ENCODE measurements at places on chromosomes 1 and 21.

DNA sequence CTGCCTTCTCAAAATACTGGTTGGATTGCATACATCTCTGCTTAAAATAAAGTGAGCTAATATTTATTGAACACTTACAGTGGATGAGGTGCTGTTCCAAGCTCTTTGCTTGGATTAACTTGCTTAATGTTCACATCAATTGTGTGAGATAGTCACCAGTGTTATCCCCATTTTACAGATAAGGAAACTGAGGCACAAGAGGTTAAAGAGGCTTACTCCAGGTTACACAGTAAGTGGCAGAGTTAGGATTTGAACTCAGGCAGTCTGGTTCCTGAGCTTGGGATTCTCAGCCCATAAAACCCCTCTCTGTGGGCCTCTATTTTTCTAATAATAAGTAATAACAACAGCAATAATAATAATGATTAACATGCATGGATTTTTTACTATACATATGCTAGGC lies 13.6 kb upstream of the FAAH start:
- no peak for DNase-seq

DNA sequence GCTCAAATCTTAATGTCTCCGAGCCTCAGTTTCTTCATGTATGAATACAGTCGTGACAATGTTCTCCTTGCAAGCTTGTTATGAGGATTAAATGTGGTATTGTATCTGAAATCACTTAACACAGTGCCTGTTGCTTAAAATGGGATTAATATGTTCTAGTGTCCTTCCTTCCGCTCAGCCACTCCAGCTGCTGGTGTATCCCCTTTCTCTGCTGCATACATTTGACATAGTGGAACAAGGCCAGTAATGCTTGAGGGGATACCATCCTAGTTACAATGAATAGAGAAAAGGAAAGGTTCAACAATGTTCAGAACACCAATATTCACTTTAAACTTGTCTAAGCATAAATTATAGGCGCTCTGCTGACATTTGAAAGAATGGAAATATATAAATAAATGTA lies 64.0 kb downstream of the PROX1 start:
- DNase-seq: no peak

DNA sequence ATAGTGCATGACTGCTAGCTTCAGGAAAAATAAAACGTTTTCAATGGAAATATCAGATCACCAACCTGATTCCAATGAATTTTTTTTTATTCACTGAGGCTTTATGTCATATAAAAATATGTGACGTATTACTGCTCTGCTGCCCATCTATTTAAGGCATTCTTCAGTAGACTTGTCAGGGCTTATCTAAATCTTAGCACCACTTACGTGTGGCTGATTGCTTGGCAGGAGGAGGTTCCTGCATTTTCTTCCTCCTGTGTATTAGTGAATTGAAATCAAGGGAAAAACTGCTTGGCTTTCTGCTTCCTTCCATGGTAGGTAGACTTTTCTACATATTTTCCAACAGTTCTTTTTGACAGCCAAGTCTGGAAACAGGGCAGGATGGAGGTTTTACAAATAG lies 80.3 kb downstream of the ROR1 start:
- DNase-seq: no peak

- DNase-seq: no peak
These were observed 4.8 kb downstream of the ZNF672 start for GRCh38 chr1:248842781-248843331.

DNA sequence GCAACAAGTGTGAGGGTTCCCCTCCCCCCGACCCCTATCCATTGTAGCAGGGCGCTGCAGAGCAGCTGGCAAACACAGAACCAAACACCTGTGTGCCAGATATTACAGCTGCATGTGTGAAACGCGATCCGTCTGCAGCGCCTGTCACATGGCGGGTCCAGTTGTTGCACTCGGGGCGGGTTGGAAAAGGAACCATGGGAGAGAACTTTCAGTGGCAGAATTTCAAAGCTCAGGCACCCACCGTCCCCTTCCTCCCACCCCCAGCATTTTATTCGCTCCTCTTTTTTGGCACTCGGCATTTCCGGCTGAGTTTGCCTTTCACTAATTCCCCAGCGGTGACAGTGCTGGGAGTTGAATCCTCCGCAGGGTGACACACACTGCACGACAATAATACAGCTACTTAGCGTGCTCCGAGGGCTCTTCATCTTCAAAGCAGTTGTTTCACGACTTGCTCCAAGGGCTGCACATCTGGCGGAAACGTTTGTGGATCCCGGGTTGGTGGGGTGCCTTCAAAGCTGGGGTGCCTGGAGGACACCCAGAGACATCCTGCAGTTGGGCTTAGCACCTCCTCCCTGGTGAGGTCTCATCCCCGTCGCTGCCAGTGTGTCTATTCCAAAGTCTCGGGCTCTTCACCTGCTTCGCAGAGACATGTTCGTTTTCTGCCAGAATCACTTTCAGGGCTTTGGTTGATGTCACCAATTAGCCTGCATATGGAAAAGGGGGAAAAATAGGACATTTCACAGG lies 180.7 kb downstream of the ZBTB18 start:
- no peak for DNase-seq

- no peak for DNase-seq
These were observed 47.0 kb downstream of the NEK2 start for GRCh38 chr1:211628417-211628816.

DNA sequence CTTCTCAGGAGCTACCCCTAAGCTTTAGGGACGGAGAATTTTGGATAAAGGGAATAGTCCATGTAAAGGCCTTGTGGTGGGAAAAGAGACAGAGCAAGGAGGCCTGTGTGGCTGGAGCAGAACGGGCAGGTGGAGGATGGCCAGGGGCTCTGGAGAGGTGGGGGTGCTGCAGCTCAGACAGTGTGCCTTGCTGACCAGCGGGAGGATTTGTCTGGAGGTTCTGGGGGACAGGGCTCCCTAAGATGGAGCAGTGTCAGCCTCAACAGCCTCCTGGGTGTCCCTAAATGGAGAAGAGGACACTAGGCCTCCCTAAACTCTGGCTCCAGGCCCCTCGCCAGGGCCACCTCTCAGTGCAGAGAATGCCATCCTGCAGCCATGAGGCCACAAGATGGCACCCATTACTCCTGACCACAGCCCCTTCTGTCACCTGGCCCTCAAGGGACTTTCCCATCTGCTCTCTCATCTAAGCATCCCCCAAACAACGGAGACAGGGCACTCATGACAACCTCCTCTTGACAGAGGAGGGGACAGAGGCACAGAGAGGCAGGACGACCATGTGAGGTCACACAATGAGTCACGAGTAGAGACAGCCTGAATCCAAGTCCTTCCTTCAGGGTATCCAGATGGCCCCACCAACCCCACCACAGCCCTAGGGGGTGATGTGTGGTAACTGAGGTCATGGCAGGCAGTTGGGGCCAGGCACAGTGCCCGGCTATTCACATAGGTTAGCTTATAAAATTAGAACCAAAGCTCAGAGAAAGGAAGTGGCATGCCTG lies 94.7 kb downstream of the DMRTB1 start:
- no peak for DNase-seq

DNA sequence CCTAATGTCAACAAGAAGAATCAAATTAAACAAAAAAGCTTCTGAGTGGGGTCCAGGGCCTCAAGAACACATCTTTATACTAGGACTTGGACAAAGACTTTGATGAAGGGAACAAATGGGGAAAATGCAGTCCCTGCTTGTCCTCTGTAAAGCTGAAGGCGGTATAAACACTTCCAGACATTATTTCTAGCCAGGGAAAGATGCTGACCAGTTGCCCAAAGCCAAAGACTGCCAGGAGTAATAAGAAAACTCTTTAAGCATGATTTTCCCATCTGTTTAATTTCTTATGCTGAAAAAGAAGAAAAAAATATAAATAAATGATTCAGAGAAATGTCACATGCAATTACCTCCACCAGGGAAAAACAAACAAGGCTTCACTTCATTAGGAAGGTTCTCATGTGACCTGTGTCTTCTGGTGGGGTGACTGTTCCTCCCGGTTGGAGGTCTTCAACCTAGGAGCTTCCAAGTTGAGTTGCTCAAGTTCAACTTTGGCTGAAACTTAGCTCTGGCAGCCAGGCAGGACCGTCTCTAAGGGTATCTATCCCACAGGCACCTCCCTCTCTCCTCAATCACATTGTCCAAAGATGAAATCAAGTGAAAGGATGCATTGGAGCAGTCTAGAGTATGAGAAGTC lies 65.2 kb upstream of the KCNE2 start:
- DNase-seq: no peak

- DNase-seq: peak; percentile 11
These were observed 359 bp downstream of the LRRC3 start for GRCh38 chr21:44455524-44456213.

DNA sequence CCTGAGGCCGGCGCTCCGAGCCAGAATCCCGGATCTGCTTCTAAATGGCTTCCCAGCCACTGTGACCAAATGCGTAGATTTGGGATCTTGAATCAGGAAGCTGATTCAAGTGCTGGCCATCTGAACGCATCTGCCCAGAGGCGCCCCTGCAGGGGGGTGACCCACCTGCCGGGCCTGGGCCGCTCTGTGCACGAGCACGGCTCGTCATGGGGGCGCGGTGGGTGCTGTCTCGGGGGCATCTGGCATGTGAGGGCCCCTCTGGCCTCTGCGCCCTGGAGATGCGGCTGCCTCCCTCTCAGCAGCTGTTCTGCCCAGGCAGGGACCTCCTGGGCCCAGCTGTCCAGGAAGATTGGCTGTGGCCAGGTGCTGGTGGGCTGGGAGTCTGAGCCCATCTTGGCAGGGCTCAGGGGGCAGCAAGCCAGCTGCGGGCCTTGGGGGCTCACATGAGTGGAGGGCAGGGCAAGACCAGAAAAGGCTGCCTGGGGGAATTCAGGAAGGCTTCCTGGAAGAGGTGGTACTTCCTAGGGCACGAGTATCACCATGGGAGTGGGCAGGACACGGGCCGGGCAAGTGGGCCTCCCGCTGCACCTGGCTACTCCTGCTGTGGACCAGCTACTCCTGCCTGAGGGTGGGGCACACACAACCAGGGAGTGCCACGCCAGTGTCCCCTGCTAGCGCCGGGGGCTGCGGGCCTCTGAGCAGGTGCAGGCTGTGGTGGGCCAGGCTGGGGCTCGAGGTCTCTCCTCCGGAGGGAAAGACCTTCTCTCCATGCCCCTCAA lies 25.1 kb downstream of the PLCH2 start:
- DNase-seq: no peak

DNA sequence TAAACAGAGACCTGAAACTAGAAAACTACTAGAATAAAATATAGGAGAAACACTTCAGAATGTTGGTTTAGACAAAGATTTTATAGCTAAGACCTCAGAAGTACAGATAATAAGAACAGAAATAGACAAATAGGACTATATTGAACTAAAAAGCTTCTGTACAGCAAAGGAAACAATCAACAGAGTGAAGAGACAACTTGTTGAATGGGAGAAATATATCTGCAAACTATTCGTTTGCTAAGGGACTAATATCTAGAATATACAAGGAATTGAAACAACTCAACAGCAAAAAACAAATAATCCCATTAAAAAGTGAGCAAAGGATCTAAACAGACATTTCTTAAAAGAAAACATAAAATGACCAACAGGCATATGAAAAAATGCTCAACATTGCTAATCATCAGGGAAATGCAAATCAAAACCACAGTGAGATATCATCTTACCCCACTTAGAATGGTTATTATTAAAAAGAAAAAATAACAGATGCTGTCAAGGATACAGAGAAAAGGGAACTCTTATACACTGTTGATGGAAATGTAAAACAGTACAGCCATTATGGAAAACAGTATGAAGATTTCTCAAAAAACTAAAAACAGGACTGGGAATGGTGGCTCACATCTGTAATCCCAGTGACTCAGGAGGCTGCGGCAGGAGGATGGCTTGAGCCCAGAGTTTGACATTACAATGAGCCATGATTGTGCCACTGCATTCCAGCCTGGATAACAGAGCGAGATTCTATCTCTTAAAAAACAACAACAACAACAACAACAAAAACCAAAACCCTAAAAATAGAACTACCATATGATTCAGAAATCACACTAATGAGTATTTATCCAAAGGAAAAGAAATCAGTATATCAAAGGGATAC lies 37.3 kb upstream of the ZSWIM5 start:
- DNase-seq: no peak

GRCh38 chr1:200880212-200880611 lies 7.4 kb downstream of the GPR25 start:
- DNase-seq: no peak

- DNase-seq: no peak
These were observed 10.1 kb upstream of the LRRC38 start for GRCh38 chr1:13523780-13524477.

- no peak for DNase-seq
These were observed 579 bp upstream of the ZNF684 start for GRCh38 chr1:40530735-40531380.

DNA sequence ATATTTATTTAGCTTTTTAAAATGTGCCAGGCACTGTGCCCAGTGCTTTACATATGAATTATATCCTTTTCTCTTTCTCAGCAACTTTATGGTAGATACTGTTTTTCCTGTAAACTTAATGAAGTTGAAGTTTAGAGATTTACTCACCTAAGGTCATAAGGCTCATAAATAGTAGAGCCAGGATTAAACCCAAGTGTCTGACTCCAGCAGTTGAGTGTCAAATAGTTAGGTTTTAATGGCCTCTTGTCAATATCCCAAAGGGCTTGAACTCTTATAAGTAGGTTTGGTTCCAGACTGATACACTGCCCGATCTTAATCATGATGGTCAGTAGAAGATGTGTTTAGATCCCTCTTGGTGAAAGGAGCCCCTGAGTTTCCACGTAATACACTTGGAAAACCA lies 37.8 kb downstream of the RABGAP1L start:
- DNase-seq: no peak

- no peak for DNase-seq
These were observed 21.2 kb upstream of the CENPF start for GRCh38 chr1:214581785-214582184.

- DNase-seq: no peak
These were observed 219.3 kb upstream of the GREM2 start for GRCh38 chr1:240831191-240831631.

GRCh38 chr21:45129189-45129923 lies 55.0 kb downstream of the ADARB1 start:
- no peak for DNase-seq

- no peak for DNase-seq
These were observed 125.1 kb downstream of the BARHL2 start for GRCh38 chr1:90591970-90592356.

GRCh38 chr1:112711670-112712069 lies 3.5 kb downstream of the PPM1J start:
- DNase-seq: no peak

DNA sequence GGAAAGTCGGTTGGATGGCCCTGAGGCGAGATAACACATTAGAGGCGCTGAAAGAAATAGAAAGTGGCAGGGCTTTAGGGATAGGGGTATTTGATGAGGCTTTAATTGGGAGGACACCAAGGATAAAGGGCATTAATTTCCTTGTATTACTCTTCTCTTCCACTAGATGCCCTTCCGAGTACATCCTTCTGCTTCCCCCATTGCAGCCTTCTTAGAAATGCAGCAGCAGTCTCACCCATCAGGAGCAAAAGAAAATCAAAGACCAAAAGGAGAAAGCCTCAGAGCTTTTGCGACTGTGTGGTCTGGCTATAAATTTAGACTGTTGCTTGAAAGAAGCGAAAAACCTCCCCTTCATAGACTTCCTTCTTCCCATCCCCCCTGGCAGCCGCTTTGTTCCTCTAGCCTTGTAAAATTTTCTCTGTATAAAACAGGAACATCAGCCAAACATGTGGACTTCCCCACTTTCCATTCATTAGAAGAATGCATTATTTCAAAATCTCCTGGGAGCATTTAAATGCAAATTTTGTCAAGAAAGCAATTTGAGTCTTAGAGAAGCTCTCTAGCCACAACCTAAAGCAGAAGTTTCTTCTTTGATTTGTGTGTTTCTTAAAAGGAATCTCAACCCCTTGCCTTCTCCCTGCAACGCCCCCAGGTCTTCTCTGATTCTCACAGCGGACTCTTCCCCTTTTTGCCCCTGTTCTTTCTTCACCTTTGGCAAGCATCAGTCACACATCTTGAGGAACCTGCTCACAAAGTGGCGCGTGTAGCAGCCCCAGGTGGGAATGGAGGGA lies 76.6 kb downstream of the NDUFS5 start:
- no peak for DNase-seq
